Smooth muscle cell of the brain vasculature (primary cell): ENCODE measurements at places on chromosomes 6 and 20.

DNA sequence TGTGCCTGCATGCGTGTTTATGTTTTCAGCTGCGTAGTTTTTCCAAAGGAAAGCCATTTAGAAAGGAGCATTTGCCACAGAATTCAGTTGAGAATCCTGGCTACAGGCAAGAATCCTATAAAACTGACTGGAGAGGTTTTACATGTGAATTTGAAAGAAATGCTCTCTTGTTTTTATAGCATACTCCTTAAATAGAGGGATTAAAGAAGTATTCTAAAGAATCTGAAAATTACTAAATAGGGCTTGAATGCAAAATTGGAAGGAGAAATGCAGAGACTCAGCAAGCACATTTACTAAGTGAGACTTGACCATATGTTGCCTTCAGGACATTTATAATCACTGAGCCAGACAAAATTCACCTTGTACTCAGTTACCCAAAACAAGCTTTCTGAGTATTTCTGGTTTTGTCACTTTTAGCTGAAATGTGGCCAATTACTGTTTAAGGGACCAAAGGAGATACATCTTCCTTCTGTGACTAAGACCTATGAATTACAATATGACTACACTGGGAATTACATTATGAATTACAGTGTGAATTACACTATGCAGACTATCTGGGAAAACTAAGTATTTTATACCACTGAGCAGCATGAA is 107.4 kb upstream of the ASCC3 start:
- no peak for DNase-seq

GRCh38 chr20:9572670-9573069 is 58.3 kb downstream of the LAMP5 start:
- no peak for DNase-seq

DNA sequence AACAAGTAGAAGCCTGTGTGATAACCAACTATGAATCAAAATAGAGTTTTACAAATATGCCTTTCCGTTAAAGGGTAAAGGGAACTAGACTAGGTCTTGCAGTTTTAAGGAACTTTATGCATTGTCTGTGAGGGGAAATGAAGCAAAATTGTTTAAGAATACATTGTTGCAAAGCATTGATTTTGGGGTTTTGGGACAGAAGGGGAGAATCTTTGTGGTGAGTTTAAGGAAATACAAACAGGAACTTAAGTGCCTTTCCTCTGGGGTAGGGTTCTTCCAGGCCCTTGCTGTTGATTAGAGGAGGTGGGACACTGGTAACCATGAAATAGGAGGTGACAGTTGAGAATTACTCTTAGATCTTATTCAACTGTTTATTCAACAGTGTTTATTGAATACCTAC is 4.7 kb downstream of the MAPK14 start:
- no peak for DNase-seq

DNA sequence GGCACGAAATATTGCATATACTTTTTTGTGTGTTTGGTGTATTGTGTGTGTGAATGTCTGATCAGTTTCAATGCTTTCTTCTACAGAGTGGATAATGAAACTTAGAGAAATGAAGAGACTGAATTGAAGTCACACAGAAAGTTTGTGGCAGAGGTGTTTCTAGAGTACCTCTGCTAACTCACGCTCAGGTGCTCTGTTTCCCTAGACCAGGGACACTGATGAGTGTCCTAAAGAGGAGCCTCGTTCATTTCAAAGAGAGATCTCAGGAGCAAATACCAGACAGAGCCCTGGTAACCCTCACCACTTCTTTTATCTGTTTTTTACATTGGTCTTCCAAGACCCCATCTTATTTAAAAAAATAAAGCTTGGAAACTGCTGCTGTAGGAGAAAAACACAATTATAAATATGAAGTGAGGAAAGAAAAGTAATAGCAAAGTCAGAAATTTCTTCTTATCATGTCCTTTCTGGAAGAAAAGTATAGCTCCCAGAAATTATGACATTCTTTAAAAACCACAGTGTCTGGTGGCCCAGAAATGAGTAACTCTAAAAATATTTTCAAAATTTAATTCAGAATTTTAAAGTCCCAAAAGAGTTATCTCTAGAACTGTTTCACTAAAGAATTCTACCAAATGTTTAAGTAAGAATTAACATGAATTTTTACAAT is 720.6 kb downstream of the RFPL4B start:
- no peak for DNase-seq

- no peak for DNase-seq
Measured at GRCh38 chr20:62716198-62716940, 7.7 kb downstream of the NTSR1 start.

GRCh38 chr6:147936703-147937470 is 405.8 kb upstream of the SASH1 start:
- DNase-seq, result no peak

GRCh38 chr6:152697634-152698033 is at the start of gene MYCT1:
MYCT1 (plus strand) TSS chr6:152697897; CDS start chr6:152697903, 6 bp downstream.
- no peak for DNase-seq

DNA sequence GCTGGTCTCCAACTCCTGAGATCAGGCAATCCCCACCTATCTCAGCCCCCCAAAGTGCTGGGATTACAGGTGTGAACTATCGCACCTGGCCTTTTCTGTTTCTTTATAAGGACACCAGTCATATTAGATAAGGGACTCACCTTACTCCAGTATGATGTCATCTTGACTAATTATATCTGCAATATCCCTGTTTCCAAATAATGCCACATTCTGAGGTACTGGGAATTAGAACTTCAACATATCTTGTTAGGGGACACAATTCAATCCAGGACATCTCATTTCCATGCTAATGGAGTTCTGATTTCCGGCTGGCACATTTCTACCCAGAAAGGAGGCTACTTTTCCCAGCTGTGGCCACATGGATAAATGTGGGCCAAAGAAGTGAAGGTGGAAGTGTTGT is 6.4 kb upstream of the AIG1 start:
- DNase-seq, result no peak

- no peak for DNase-seq
Measured at GRCh38 chr20:48683467-48684175, 144.2 kb downstream of the PREX1 start.

DNA sequence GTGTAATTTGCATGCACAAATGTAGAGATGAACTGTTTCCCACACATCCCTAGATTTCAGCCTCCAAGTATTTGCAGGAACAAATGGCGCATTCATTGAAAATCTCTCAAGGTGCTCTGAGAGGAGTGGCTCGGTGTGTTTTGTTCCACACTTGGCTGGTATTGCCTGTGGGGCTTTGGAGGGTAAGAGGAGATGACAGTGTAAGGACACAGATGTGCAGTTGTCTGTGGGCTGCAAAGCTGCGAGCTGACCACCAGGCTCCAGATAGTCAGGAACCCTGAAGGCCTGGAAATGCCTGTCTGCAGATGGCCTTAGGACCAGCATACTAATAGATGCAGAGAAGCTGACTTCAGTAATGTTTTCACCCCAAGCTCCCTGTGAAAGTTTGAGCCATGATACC is 57.7 kb upstream of the PBOV1 start:
- no peak for DNase-seq

DNA sequence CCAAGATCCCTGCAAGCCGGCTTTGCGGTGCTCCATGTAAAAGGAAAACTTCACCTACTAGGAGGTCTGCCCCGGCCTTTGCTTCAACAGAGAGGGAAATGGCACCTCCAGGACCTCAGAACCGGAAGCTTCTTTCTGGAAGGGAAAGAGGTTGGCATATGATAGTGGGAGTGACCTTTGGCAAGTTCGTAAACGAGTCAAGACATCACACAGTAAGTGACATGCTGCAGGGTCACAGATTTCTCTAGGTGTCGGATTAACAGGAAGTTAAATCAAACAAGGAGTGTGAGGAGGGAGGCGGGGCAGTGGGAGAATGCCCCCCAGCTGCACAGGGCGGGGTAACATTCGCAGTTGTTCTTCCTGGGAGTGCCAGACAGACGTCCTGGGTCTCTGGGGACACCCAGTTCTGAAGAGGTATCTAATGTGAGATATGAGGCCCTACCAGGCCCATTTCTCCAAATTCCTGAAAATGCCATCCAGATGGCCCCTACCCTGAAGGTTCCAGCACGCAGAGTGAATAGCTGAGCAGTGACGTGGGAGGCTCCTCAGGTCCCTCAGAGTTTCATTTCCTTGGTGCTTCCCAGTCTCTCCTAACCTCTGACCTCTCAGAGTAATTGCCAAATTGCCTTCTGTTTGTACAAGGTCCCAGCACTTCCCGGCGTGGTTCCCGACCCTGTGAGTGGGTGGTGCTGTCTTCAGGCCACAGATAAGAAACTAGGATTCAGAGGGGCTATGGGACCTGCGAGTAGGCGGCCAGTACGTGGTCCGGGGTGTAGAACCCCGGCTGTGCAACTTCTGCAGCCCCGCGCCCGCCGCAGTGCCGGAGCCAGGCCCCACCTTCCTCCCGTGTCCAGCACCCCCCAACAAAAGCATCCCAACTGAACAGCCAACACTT is 1.9 kb downstream of the RRBP1 start:
- no peak for DNase-seq

DNA sequence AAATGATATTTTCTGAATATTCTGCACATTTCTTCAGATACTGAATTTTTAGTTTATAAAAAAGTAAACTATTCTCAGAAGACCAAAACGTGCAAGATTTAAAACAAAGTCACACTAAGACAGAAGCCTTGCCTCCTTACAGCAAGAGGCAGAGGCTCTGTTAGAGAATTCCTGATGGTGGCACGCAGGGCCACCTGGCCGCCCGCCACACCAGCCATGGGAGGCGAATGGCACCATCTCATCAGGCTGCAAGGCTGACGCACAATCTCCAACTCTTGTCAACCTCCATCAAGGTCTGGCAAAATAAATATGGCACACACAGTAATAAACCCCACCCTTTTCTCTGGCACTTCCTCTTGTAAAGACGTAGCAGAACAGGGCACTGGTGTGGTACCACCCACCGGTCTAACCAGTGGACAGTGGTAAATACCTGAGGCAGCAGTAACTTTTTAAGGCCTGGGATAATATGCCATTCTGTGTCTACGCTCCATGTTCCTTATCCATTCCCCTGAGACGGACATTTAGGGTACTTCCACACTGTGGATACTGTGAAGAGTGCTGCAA is 111.4 kb downstream of the WDR27 start:
- no peak for DNase-seq

DNA sequence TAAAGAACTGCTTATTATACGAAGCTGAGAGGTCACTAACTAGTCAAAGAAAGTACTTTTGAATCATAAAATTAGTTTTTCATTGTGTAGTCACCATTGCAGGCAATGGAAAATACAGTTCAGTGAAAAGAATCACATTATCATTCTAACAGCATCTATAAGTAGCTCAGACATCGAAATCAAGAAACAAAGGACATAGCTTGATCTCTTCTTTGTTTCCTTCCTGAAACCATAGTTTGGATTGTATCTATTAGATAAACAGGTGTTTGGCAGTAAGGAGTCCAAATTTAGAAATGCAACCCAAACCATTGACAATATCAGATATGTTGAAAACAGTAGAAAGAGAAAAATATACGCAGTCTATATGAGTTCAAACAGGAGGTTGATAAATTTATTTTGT is 697.3 kb downstream of the TFAP2A start:
- no peak for DNase-seq

DNA sequence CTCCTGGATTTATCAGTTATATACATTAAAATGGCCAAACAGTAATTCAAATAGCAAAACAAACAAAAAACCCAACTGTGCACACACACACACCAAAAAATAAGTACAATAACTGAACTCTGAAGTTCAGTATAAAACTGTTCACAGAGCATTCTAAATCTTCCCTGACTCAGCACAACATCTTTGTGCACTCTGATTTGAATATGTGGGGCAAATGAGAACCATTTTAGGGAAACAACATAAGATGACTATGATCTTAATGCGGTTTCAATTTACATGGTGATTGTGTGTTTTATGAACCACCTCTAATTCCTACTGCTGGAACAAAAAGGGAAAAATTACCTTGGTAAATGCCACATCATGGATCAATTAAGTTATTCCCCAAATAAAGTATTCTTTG is 41.7 kb downstream of the PLAGL1 start:
- no peak for DNase-seq

DNA sequence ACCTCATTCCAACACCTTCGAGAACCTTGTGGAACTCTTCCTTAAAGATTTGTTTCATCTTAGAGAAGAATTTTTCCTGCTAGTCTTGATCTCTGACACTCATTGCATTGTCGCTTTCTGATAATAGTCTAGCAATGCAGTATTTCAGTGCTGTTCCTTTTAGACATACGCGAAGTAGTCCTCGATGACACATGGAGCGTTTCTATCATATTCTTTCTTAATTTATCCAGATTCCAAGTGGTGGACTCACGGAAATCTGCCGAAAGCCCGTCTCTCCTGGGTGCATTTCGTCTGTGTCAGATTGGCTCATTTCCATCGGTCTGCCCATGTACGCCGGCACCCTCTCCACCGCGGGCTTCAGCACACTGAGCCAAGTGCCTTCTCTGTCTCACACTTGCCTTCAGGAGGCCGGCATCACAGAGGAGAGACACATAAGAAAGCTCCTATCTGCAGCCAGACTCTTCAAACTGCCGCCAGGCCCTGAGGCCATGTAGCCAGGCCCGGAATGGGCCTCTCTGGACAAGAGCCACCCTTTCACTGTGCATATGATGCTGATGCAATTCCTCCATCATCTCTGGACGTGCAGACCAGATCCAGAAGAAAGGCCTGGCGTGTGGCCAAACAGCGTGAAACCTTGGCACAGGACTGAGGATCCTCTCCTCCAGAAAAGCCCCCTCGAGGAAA is 198.6 kb upstream of the UST start:
- DNase-seq, result no peak

DNA sequence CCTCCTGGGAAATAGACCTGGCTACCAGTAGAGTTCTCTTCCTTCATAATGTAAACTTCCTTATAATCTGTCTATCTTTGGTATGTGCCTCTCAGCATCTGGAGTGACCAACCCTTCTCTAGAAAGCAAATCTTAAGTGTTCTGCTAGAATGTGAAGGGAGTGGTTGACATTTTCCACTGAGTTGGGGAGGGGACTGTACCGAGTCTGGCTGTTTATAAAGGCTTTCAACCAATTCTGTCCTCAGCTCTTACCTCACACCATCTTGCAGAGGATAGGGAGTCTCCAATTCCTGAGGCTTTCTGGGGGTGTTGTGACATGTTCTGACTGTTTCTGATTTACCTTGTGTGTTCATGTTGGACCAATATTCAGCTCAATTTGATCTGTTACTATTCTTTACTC is 39.6 kb downstream of the FAM217A start:
- no peak for DNase-seq

DNA sequence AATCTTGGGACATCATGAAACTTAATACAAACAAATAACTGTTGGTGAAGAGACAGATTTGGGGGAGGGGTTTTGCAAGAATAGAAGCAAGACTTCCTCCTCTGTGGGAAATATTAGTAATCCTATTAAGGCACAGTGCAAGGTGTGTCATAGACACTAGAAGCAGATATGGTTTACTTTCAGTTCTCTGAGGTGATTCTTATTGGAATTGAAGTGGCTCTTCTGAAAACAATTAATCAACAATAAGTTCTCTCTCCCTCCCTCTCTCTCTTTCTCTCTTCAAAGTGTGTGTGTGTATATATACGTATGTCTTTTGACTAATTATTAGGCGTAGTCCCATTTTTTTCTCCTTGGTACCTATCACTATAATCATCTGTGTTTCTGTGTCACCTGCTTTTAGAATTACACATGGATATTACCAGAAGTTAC is 99.8 kb downstream of the HIVEP2 start:
- no peak for DNase-seq
